AG04449 (cell line): ENCODE measurements at places on chromosomes 7 and 10.

DNA sequence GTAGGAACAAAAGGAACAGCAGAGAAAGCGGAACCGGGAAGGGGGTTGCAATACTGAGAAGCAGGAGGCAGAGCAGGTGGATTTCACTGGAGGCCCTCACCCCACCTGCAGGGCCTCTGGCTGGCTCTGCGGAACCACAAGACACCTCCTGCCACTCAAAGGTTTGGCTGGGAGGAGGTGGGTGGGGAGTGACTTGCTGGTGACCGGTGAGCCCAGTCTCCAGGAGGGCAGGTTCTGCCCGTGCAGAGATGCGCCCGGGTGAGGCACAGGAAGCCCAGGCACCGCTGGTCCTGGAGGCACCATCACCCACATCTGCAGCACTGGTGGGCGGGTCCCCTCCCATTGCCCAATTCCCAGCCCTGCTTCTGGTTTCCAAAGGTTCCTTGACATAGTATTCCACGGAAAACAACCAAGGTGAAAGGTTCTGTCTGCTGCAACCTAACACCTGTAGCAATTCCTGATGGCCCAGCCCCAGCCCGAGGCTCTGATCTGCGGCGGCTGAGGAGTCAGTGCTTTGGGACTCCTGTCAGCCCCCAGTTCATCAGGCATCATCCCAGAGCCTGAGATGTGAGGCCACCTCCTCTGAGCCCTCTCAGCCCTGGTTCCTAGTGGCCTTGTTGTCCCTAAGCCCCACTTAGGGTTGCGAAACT, 64.4 kb downstream of the CALML3 start:
- DNase-seq = no peak

GRCh38 chr10:86061278-86062197, 305.1 kb downstream of the GRID1 start:
- no peak for DNase-seq

DNA sequence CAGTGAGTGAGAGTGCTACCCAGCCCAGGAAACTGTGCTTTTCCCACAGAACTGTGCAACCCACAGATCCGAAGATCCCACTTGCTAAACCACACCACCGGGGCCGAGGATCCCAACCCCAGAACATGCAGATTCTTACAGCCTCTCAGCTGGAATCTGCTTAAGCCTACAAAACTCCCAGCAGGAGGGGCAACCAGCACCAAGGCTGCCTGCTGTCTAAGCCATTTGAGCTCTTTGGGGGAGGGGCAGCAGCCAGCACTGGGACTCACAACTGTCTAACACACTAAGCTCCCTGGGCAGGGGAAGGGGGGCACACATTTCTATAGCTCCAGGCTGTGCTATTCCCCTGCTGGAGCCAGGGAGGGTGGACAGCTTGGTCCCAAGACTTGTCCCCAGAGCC, 529.9 kb downstream of the XPNPEP1 start:
- DNase-seq = no peak

DNA sequence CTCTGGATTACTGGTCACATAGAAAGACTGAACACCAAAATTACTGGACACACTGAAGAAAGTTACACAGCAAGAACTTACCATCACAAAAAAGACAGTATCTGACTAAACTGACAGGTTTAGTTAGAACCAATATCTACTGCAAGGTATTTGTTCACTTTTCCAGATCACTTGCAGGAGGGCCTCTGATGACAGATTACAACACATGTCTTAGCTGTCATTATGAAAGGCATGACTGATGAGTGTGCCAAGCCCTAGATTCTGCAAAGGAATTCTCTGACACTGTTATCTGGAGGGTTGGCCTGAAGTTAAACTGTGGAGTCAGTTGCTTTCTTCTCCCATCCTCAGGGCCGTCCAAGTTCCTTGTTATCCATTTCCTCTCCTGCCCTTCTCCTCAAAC, 242.7 kb downstream of the KIF20B start:
- no peak for DNase-seq

GRCh38 chr10:105605918-105606317, 964.8 kb downstream of the SORCS3 start:
- no peak for DNase-seq

DNA sequence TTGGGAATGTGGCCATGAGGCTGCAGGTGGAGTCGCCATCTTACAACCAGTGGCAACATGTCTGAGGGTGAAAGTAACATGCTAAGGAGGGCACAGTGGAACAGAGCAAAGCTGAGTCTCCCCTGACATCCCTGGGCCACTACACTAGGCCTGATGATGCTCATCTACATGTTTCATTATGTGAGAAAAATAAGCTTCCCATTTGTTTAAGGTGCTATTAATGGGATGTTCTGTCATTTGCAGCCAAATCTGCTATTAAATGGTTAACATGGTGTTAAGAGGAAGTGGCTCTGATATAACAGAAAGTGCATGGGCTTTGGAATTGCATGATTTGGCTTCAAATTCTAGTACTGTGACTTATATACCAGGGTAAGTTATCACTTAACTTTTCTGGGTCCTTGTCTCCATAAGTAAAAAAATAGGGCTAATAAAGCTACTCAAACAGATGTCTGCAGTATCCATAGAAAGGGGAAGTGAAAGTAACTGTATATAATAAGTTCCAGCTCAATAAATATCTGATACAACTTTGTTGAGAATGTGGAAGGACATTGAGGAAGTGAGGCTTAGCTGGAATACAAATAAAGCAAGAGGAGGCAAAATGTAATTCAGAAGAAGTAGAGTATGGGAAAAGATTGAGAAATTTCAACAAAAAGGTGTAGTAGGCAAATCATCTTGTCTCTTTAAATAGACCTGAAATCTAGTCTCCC, 158.9 kb downstream of the RTKN2 start:
- DNase-seq = no peak

- DNase-seq = no peak
Measured at GRCh38 chr10:19882621-19883020, 66.4 kb downstream of the PLXDC2 start.

DNA sequence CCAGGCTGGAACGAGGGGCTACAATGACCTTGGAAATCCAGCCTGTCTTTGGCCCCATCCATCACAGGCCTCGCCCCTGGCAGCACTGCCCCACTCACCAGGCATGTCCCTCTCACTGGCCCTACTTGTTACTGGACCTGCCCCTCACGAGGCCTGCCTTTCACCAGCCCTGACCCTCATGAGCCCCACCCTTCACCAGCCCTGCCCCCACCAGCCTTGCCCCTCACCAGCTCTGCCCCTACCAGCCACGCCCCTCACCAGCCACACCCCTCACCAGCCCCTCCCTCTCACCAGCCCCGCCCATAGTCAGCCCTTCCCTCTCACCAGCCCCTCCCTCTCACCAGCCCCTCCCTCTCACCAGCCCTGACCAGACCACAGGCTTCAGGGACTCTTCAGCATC, 57.8 kb downstream of the COL26A1 start:
- no peak for DNase-seq

DNA sequence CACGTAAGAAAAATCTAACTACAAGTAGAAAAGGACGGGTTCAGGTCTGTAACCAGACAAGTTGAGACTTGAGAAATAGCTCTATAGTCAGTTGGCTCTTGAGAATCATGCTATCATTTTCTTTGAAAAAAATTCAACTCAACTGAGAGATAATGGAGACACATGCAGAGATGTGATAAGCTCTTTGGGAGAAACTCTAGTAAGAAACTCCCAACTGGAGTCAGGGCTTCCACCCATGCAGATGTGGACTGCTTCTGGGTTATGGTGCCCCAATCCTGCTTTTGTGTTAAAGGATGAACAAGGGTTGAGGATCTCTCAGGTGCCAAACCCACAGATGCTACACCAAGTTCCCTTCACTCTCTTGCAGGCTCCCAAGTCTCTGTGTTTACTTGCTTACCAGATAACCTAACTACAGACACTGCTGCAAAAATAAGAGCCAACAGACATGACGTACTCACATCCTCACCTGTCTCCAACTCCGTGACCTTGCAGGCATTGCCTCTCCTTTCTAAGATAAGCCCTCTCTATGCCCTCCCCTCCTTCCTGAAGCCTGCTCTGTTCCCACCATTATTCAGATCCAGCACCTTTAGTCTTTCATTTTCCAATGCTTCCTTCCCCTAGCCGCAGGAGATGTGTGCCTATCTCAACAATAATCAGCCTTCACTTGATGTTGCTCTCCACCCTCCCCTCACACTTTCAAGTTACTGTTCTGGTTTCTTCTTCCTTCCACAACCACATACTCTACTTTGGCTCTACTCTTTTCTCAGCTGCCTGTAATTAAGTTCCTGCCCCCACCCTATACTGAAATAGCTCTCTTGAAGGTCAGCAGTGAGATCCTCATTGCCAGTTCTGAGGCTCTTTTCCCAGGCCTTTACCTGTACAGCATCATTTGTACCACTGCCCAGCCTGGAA, 130.0 kb downstream of the ICA1 start:
- DNase-seq = no peak

GRCh38 chr10:78301891-78302738, 268.5 kb downstream of the RPS24 start:
- DNase-seq = no peak

DNA sequence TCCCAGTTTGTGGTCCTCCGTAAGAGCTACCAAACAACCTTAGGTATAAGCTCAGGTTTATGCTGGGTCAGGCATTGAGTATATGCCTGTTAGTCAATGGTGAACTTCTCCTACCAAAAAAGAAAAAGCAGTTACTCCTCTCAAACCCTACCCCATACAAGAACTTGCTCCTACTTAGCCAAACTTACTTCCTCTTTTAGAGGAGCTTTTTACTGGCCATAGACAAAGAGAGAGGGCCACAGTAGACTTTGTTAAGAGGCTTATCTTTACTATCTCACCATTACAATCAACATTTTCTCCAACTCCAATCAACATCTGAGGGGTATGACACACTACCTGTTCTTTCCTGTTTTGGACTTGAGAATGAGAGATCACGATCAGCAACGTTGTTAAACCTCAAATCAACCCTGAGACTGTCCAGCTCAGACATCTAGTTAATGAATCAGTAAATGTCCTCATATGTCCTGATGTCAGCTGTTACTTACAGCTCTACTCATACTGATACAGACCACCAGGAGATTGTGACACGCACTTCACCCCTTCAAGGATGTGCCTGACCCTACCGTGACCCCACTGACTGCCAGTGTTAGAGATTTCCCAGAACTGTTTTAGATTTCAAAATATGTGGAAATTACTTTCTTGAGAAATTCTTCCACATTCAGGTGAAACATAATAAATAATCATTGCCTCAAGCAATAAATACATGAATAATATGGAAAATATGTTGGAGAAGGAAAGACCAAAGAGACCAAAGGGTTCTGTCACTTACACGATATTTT, 18.4 kb upstream of the CCDC71L start:
- no peak for DNase-seq

DNA sequence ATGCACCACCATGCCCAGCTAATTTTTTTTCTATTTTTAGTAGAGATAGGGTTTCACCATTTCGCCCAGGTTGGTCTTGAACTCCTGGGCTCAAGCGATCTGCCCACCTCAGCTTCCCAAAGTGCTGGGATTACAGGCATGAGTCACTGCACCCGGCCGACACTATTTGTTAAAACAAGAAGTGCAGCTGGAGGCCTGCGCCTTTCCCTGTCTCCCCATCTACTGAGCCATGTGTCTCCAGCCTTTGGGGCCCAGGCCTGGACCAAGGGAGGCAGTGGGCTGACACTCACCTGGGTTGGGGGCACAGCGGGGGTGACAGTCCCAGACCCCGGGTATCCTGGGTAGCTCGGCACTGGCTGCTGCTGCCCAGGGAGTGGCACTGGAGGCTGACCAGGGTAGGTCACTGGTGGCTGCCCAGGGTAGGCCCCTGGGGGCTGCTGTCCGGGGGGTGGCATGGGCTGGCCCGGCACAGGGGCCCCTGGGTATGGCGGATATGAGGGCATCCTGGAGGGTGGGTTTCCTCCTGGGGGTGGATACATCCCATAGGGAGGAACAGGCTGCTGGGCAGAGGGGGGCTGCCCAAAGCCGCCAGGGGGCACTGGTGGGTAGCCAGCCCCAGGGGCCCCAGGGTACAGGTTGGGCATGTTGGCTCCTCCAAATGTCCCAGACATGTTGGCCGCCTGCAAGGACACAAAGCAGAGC, 36.3 kb downstream of the PLAC9 start:
- DNase-seq = no peak

- no peak for DNase-seq
Measured at GRCh38 chr7:37341033-37341630, 107.5 kb downstream of the ELMO1 start.

DNA sequence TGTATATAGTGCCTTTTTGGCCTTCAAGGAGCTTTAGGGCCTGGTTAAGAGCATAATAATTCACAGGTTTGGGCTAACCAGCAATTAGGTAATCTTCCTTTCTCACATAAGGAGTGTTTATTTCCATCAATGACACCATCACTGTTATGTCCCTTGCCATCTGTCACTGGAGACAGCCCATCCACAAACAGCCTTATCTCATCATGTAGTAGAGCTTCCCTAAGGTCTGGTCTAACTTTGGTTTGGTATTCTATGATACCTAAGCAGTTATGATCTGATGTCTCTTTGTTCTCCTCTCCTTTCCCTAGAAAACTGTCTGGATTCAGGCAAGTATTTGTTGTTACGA, 26.4 kb downstream of the MAPK8 start:
- no peak for DNase-seq

GRCh38 chr10:102493771-102494170, 8.7 kb downstream of the ACTR1A start:
- no peak for DNase-seq

DNA sequence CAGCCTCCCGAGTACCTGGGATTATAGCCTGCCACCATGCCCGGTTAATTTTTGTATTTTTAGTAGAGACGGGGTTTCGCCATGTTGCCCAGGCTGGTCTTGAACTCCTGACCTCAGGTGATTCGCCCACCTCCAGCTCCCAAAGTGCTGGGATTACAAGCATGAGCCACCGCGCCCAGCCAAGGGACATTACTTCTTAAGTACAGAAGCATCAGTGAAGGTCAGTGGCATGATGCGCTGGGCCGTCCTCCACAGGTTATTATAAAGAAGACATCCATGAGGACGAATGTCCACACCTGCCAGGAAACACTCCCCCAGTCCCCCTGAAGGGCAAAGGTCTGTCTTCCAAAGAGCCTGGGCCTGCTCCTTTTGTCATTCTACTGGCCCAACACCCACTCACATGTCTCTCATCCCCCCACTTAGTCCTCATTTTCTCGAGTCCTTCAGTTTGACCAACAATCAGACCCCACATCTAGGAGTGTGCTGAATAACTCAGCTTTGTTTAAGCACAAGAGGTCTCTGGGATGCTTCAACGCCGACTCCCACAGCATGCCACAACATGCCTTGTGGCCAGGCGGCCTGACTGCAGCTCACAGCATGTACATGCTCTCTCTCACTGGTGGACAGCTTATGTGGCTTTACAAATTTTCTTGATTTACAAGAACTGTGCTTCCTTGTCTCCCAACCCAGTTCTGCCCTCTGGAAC, 73.0 kb downstream of the CTBP2 start:
- DNase-seq = no peak

GRCh38 chr10:59148701-59149100, 27.7 kb upstream of the PHYHIPL start:
- DNase-seq = no peak

DNA sequence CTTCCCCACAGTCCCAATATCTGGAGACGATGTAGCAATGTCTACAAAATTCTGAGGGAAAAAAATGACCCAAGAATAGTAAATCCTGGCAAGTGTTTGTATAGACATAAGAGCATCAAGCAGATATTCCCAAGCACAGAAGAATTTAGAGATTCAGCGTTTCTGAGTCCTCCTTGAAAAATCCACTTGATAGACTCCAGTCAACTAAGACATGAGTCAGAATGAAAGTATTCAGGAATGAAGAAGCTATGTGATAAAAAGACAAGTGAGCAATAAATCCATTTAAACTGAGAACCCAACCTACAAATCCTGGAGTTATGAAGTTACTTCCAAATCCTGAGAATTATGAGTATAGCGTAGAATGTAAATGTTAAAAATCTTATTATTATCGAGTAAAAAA, 86.1 kb upstream of the NPY start:
- DNase-seq = peak; percentile 19

GRCh38 chr7:87831097-87831496, 45.1 kb downstream of the SLC25A40 start:
- DNase-seq = no peak
